ENCODE measurements at places on chromosomes 6 and 20.

- DNase-seq, result no peak
Measured at GRCh38 chr6:74091136-74091793, 395.3 kb downstream of the CD109 start.

- no peak for DNase-seq
Measured at GRCh38 chr6:42704251-42704936, 18.0 kb downstream of the PRPH2 start.

- peak; percentile 93 for DNase-seq
Measured at GRCh38 chr6:188821-189655, 103.2 kb upstream of the DUSP22 start.

DNA sequence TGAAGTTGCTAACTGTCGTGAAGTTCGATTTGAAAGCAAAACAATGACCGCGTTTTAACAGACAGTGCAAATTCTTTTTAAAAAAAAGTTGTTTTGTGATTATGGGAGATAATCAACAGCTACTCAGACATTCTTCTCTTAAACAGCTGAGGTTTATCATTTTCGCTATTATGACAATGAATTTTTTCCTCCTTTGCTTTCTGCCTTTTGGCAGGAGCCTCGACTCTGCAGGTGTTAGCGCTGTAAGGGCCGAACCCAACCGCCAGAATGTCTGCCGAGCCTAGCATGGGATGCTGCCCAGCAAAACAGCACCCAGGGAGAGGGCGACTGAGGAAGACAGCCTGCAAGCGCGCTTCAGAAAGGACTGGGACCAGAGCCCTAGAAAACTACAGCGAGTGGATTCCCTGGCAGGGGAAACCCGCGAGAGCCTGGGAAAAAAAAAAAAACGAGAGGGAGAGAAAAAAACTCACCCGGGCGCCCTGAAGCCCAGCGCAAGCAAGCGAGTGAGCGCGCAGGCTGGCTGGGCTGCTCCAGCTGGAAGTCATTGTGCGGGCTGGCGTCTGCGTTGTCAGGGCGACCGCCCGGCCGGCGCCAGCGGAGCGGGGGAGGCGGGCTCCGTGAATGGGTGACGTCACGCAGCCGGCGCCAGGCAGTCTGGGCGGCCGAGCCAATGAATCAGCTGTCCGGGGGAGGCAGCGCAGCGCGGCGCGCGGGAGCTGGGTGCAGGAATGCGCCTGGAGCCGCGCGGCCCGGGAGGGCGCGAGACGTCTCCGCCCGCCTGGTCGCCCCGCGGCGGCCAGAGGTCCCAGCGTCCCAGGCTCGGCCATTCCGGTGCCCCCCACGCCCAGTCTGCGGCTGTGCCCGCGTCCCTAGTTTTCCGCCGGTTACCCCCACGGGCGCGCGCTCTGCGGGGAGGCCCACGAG, 32.7 kb upstream of the ID4 start:
- peak; percentile 84 for DNase-seq

DNA sequence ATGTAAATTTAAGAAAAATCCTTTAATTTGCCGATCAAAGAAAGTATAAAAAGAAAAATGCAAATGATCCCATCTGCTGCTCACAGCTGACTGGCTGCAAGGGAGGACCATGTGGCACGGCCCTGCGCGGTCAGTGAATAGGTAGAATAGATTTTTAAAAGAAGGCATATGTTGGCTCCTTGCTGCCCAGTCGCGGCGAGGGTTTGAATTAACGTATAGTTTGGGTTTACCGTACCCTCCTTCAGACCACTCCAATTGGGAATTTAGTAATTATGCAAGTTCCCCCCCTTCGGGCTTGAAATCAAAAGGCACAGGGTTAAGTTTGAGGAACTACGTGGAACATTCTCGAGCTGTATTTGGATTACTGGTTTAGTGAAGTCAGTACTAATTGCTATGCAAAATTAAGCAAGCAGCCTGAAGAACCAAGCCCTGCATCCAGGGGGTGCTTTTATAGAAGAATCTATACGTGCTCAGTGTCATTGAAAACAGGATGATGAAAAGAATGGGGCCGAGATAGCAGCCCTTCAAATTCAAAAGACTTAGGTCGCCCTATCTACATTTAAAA, 1.1 kb upstream of the BEND3 start:
- peak; percentile 62 for DNase-seq

All from activated CD8-positive, alpha-beta T cell treated with anti-CD3 and anti-CD28 coated beads for 36 hours (primary cell).